HS-27A (cell line): ENCODE measurements at places on chromosomes 13 and 19.

DNA sequence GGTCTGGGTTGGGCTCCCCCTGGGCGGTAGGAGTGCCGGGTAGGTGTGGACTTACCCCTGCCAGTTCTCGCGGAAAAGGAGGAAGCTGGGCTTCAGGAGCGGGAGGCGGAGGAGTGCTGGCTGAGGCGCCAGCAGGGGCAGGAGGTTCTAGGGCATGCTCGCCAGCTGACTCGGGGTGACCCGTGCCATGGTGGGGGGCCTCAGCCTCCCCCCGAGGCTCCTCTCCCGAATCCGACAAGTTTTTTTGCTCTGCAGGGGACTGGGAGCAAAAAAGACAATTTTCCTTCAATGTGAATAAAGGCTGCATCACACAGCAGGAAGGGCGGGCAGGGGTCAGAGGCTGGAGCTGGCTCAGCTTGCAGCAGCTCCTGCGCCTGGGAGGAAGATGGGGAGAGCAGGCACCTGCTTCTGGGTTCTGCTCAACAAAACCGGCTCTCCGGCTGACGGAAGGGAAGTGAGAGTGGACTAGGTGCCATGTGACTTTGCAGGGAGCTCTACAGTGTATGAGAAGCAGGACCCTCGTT is 26.5 kb downstream of the RANBP3 start:
- DNase-seq, result no peak

- no peak for DNase-seq
These were observed 6.0 kb downstream of the PROZ start for GRCh38 chr13:113164492-113164891.

DNA sequence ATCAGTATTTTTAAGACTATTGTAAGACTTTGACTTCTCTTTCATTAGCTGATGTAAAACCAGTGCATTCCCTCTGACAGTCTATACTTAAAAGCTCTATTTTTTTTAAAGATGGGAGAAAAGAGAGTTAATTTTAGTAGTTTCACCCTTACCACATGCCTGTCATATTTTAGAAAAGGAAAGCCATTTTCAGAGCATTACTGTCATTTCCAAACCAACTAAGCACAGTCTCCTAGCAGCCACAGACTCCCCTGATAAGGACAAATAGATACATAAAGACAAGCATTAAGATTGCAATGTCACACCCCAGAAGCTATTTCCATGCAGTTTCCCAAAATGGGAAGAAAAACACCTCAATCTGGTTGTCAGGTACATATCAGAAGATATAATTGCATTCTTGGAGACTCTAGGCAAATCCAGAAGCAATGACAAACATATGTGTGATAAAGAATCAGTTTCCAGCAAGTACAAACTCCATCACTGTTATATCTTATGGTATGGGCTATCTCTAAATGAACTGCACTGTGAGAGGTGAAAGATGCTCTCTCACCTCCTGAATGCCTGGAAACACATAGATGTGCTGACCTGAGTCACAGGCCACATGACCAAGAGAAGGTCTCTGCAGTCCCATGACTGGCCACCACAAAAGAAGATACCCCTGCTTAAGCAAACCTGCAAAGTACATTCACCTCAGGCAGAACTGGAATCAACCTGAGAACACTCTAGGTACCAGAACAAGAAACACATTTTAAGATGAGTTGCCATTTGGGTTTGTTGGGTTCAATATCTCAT is 303.3 kb downstream of the POU4F1 start:
- DNase-seq, result no peak

DNA sequence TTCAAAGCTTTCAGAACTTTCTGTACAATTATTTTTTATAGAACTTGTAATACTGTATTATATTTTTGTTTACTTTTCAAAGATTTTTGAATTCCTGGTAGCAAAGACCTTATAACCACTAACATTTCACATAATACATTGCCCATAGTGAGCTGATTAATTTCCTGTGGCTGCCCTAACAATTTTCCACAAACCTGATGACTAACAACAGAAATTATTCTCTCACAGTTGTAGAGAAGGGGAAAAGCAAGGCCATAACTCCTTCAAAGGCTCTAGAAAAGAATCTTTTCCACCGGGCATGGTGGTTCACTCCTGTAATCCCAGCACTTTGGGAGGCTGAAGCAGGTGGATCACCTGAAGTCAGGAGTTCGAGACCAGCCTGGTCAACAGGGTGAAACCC is 19.1 kb downstream of the KLF12 start:
- DNase-seq, result no peak

DNA sequence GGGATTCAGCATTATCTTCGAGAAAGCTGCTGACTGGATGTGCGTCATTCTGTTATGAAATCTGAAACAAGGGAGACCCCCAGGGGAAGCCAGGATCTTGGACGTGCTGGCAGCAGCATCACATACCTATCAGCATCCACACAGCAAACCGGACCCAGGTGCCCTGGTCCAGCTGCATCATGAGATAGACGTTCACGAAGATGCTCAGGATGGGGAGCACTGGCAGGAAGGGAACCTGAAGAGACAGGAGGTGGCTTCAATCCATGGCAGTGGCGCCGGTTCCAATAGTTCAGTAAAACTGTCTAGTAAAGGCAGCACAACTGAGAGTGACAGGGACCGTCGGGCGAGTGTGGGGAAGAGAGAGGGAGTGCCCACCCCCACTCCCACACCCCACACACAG is 79.5 kb downstream of the SLC7A1 start:
- DNase-seq, result no peak

- no peak for DNase-seq
These were observed 1.4 kb downstream of the DUXA start for GRCh38 chr19:57165846-57166245.

GRCh38 chr19:7130043-7130442 is 60.5 kb downstream of the ZNF557 start:
- DNase-seq, result no peak

- DNase-seq, result no peak
These were observed 156.3 kb downstream of the SLITRK5 start for GRCh38 chr13:87827479-87827878.
